ENCODE measurements at places on chromosomes 7 and 10. TPM values are rescaled to one million over a fixed set of nuclear protein-coding genes. Genes with fewer than 3 reads are reported as not detected.

The OR6V1 gene
- total RNA-seq, result not detected

The WEE2 gene
- not detected for total RNA-seq

DNA sequence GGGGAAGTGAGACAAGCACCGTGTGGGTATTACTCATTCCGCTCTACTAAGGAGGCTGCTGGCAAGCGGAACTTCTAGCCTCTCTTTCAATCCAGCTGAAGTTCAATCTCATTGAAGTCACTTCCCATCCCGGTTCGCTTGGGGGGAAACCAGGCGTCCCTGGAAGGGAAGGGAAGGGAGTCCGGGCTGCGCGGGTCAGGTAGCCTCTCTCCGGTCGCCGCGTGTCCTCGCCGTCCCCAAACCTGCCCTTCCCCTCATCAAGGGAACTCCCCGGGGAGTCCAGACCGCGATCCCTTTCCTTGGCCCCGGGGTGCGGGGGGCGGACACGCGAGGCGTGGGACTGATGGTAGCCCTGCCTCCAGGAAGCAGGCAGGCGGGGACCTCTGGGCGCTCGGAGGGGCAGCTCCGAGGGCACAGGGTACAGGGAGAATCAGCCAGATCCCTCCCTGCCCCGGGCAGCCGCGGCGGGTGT is 598 bp upstream of the ZEB1 start:
- peak; percentile 69 for DNase-seq

DNA sequence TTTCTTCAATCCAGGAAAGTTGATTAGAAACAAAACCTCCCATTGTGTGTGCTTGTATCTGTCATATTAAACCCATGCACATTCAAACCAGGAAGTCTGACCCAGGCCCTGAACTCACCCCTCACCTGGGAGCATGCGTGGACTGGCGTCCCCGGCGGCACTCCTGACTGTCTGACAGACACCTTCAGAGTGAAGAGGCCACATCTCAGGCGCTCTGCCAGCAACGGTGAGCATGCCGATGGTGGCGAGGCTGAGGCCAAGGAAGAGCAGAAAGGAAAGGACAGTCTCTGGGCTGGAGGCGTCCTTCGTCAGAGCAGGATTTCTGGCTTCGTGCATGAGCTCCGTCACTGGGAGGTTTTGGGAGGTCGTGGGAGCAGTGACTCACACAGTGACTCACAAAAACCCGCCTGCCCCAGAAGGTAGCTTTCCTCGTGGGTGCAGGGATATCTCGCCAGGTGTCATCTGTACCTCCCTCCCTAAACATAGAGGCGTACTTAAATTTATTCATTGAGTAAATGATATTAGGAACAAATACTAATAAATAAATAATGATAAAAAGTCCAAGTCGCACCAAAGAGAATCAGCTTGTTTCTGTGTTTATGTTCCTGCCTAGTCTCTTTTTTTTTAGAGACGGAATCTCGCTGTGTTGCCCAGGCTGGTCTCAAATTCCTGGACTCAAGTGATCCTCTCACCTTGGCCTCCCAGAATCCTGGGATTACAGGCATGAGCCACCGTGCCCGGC is 13.5 kb downstream of the IQCE start:
- no peak for DNase-seq

DNA sequence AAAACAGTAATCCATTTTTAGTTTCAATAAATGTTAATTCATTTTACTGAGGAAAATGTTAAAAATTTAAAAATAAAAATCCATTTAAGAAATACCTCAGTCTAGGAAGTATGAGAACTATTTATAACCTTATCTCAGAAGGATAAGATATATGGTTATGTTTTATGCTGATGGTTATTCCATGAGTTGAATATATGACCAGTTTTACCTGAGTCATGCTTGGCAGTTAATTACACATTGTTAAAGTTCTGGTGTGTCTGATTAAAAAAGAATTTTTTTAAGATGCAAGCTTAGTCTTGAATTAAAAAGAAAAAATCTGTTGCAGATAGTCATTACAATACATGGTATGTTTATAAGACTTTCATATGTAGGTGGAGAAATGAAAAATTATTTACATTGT is 191.7 kb downstream of the ARL4A start:
- DNase-seq, result no peak

DNA sequence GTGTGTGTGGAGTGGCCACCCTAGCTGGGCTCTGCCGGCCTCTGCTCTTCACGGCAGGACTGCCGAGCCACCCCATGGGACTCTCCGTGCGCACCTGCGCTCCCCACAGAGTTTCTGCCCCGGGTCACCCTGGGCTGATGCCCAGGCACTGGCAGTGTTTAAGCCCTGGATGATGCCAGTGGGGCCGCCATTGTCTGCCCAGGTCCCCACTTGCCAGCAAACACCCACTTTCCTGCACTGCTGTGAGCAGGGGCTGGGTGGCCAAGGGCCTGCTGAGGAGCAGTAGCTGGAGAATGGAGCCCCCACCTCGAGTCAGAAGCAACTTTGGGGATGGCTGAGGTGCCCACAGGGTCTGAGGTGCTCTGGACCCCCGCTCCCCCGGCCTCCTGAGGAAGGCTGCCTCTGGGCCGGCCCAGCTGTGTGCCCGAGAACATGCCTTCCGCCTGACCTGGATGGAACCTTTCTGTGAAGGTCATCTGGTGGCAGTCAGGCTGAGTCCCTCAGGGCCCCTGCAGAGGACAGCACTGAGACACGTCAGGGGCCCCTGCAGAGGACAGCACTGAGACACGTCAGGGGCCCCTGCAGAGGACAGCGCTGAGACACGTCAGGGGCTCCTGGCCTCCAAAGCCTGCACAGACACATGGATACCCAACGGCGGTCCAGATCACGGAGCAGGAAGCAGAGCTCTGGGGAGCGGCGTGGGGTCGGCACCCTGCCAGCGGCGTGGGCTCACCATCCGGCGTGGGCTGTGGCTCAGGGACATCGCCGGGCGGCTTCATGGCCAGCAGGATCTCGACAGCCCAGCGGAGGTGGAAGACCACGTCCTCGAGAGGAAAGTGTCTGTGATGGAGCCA is 62.0 kb downstream of the CFAP46 start:
- DNase-seq, result no peak

GRCh38 chr10:86020134-86020533 is 346.5 kb downstream of the GRID1 start:
- DNase-seq, result no peak

All from myocyte (in vitro differentiated cells).